HS-27A (cell line): ENCODE measurements at places on chromosomes 2 and 18.

DNA sequence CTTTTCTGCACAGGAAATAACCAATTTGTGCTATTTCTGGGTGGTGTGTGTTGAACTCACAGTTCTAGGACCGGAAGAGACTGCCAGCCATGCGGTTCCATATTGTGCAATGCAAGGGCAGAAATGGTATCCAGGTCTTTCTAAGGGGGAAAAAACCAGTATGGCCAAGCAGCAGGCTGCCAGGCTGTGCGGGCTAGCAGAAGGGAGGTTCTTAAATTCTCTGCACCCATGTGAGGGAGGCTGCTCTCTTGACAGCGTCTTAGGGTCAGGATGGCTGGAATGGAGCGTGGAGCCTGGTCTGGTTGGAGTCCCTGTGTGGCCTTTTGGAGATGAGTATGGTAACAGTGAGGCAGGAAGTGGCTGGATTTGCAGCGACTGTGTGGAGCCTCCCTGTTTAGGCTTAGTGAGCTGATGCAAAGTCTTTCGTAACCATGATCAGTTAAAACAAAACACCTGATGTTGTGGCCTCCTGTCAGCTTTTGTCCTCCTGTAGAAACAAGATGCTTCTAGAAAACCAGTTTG is 52.6 kb downstream of the NCK2 start:
- no peak for DNase-seq

DNA sequence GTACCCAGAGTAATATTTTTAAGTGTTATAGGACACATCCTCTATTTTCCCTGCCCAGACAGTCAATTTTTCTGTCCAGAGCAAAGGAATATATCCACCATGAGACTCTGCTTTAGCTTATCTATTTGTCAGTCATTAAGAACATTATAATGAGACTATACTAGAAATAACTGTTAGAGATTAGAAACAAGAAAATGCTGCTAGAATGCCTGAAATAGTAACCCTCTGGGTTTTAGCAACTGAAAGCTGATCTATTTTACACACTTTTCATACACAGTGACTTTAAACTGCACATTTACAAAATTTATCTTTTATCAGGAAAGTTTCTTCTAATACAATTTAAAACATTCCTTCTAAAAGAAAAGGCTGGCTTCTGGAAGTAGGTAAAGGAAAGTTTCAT is 39.6 kb downstream of the MBD2 start:
- no peak for DNase-seq

DNA sequence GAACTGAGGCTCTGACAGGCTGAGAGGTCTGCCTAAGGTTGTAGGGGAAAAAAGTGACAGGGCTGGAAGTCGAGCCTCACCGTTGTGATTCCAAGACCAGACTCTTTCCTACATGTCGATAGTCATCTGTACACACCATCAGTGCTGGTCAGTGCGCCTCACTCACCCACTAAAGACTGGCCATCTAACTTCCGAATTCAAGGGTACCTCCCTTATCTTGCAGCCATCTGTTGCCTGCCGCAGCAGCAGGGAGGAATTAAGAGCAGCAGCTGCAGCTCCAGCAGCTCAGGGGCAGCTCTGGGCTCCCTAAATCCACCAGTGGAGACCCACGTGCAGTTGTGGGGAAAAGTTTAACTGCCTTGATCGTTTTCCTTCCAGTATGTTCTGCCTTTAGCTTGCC is 32.6 kb upstream of the GPR39 start:
- DNase-seq: no peak

- peak; percentile 49 for DNase-seq
Measured at GRCh38 chr2:100193291-100193710, 50.9 kb upstream of the AFF3 start.

DNA sequence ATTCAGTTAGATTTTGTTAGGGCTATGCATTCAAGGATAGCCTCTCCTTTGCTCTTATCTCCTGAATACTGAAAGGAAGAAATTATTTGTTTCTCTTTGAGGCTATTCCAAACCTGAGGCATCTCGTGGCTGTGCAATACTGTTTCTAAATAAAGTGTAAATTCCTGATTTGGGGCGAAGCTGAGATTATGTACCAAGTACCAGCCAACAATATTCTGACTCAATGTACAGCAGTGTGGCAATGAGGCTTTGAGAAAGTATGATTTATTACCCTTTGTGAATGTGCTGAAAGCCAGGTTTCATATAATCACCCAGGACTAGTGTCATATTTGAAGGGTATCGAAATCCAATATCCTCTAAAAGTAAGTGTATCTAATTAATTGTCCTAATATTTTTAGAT is 113.5 kb downstream of the MEIS1 start:
- no peak for DNase-seq

GRCh38 chr18:48164116-48164515 is 233.7 kb upstream of the SMAD2 start:
- no peak for DNase-seq

DNA sequence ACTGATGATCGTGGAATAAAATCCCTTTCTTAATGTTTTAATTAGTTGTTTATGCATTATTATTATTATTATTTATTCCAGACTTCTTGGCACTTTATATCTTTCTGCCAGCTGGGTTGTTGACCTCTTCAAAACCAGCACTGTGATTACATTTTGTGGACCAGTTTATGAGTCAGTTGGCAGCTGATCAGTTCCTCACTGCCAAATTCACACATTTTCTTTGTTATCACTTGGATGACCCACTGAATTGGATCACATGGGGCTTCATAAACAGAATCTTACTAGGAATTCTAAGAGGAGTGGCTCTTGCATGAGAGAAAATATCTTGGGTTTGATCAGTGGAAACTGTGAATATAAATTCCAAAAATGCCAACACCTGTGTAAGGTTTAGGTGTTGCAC is 321.8 kb upstream of the SPRED2 start:
- no peak for DNase-seq

DNA sequence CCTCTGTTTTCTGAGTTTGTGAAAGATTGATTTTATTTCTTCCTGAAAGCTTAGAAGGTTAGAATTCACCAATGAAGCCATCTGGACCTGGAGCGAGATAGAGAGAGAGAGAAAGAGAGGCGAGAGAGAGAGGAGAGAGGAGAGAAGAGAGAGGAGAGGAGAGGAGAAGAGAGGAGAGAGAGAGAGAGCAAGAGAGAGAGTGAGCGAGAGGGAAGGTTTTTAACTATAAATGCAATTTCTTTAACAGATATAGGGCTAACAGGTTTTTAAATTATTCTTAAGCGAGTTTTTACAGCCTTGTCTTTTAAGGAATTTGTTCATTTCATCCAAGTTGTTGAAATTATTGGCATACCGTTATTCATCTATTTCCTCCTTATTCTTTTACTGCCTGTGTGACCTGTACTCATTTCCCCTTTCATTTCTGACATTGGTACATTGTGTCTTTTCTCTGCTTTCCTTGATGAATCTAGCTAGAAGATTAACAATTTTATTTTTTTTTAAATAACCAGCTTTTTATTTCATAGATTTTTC is 56.1 kb downstream of the BABAM2 start:
- no peak for DNase-seq

GRCh38 chr18:41406834-41407233 is 548.2 kb upstream of the PIK3C3 start:
- no peak for DNase-seq

DNA sequence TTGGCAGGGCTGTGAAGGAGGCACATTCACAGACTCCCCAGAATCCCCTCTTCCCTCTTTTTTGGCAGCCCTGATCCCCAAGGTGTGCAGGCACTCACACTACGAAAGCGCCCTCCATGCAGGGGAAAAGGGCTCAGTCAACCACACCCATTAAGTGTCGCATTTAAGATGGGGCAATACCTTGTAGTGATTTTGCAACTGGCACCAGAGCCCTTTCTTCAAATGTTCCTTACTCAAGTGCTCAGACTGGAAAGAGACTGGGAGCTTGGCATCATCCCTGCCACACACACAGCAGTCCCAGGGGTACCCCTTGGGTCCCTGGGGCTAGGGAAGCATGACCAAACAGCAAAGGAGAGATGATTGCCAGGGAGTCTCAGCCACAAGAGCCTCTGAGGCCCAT is 190.1 kb downstream of the HAUS1 start:
- no peak for DNase-seq

GRCh38 chr2:8004250-8004681 is 677.6 kb upstream of the ID2 start:
- no peak for DNase-seq

- DNase-seq: no peak
Measured at GRCh38 chr18:58781627-58782194, 83.0 kb upstream of the ZNF532 start.

GRCh38 chr2:26073830-26074229 is 39.9 kb downstream of the RAB10 start:
- no peak for DNase-seq

- no peak for DNase-seq
Measured at GRCh38 chr2:60512062-60512622, 41.3 kb downstream of the BCL11A start.

DNA sequence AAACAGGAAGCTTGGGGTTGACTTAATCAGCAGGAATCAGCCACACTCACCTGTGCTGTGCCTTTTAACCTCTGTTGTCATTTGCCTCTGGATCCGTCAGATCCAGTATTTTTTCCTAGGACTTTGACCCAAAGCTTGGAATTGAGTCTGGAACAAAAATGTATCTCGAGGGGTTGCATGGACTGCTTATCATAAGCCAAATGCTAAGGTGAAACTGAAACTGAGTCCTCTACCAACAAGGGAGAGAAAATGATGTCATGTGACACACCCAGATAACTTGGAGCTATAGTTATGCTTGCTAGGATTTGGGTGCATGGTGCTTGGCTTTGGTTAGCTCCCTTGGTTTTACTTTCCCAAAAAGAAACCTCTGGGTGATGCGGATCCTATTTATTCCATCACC is 2158.6 kb upstream of the PIK3C3 start:
- DNase-seq: no peak

- DNase-seq: no peak
Measured at GRCh38 chr2:26058390-26058789, 24.5 kb downstream of the RAB10 start.

GRCh38 chr2:209426432-209426831 is 2.6 kb downstream of the MAP2 start:
- DNase-seq: no peak

- no peak for DNase-seq
Measured at GRCh38 chr2:160220026-160220425, 20.0 kb upstream of the ITGB6 start.
